ENCODE measurements at places on chromosomes 5 and 9.

DNA sequence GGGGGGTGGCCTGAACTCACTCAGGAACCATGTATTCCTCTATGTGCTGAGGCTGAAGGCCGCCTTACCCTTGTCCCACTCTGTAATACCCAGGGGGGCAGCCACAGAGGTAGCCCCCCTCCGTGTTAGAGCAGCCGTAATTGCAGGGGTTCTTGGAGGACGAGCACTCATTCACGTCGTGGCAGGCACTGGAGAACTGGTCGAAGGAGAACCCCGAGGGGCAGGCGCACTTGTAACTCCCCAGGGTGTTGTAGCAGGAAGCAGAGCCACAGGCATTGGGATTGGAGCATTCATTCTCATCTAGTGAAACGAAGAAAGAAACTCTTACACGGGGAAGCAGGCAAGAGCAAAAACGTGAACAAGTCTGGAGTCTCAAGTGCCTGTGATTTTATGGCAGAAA, 179.8 kb downstream of the SLC12A2 start:
- no peak for DNase-seq

GRCh38 chr9:91320299-91320698, 41.4 kb downstream of the AUH start:
- no peak for DNase-seq

DNA sequence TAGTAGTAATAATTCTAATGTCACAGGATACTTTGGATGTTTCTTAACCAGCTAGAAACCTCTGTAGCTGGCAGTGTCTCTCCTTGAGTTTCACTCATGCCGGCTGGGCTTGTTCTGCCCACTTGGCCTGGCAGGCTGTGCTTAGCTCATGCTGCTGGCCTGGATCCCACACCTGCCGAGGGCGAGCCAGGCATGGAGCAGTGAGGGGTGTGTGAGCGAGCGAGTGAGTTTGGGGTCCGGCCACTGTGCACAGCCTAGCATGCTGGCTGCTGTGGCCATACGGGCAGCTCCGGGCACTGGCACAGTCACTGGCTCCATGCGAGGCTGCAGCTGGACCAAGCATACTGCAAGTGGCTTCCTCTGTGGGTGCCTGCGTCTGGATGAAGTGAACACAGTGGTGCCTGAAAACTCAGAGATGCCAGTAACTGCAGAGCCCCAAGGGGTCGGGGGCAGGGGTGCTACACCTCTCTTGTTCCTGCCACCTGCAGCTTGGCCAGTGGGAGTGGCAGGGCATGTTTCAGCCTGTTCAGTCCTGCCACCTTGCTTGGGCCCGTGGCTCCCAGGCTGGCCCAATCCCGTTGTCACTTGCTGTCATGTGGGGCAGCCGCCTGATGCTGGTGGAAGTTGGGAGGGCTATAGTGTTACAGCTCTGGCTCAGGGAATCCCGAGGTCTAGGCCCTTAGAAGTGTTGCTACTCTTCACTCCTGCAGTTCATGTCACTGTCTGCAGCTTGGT, 9.9 kb downstream of the FSD1L start:
- no peak for DNase-seq

DNA sequence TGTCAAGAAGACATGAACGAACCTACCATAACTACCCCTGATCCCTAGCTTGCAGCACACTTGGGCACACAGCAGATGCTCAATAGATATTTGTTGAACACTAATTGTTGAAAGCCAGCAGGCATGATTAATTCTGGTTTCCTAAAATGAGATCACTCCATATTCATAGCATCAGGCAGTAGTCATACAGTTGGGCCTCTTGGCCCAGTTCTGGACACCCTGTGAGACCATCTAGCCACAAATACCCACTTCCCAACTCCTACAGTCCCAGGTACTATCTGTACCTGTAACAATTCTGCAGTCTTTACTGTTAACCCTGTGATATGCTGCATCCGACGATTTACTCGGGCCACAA, 24.2 kb downstream of the P4HA2 start:
- no peak for DNase-seq

DNA sequence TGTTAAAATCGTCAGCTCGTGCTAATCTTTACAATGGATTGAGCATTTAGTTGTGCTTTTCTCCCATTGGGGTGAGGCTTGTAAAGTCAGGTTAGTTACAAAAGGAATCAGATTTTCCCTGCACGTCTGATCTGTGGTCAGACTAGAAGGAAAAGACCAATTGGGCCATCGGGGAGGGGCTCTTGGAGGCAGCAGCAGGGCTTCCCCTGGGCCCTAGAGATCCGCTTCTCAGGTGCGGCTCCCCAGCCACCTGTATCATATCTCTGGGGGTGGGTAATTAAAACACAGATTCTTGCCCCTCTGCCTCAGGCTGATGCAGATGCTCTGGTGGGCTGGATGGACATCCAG, 200.3 kb downstream of the HSPA4 start:
- no peak for DNase-seq

DNA sequence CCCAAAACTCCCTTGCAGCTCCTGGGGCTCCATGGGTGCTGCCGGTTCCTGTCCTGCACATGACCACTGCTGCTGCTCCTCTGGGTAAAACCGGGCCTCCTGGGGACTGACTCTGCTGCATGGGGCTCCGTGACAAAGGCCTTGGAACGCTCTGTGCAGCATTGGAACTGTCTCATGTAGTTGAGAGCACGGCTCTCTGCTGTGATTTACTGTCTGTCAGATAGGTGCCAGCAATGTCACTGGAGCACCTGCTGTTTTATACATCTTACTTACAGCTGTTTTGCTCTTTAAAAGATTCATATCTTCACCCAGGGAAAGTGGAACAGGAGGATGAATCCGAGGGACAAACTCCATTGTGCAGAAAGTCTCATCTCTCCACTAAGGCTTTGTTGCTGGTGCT, 138.1 kb downstream of the YIPF5 start:
- no peak for DNase-seq

GRCh38 chr9:32716425-32716824, 66.9 kb upstream of the TMEM215 start:
- no peak for DNase-seq

GRCh38 chr9:120490888-120491595, 88.9 kb downstream of the CDK5RAP2 start:
- no peak for DNase-seq

- no peak for DNase-seq
These were observed 140.3 kb downstream of the PCSK1 start for GRCh38 chr5:96292582-96293247.

- no peak for DNase-seq
These were observed 524.4 kb downstream of the PRR16 start for GRCh38 chr5:120988491-120988890.

- DNase-seq = no peak
These were observed 278.6 kb upstream of the CDH10 start for GRCh38 chr5:24923400-24923799.

GRCh38 chr5:21831145-21831787, 1021.9 kb downstream of the CDH12 start:
- DNase-seq = no peak

All from ecto neural progenitor cell (in vitro differentiated cells).